Endothelial cell (in vitro differentiated cells): ENCODE measurements at places on chromosomes 1 and 21.
A peak's percentile ranks its signal among the peaks of the same experiment; 100 is the strongest.

- peaks cover 5% of the 10 kb centered on the region for H3K4me1 ChIP-seq
- no peak overlapping the region for H3K27ac ChIP-seq
- no peak for DNase-seq
- no peak overlapping the region for H3K4me3 ChIP-seq
- H3K36me3 ChIP-seq = no peaks in the 10 kb centered on the region
- H3K27me3 ChIP-seq = no peaks in the 10 kb centered on the region
These were observed 5.6 kb upstream of the SLC2A5 start for GRCh38 chr1:9075022-9075421.

GRCh38 chr1:204363335-204364114, 3.8 kb upstream of the PLEKHA6 start:
- H3K4me3 ChIP-seq = peak overlapping the region; percentile 21
- peak; percentile 68 for DNase-seq
- H3K4me1 ChIP-seq = peaks cover 33% of the 10 kb centered on the region
- no peak overlapping the region for H3K27ac ChIP-seq
- peaks cover 3% of the 10 kb centered on the region for H3K36me3 ChIP-seq
- H3K27me3 ChIP-seq = peaks cover 11% of the 10 kb centered on the region

DNA sequence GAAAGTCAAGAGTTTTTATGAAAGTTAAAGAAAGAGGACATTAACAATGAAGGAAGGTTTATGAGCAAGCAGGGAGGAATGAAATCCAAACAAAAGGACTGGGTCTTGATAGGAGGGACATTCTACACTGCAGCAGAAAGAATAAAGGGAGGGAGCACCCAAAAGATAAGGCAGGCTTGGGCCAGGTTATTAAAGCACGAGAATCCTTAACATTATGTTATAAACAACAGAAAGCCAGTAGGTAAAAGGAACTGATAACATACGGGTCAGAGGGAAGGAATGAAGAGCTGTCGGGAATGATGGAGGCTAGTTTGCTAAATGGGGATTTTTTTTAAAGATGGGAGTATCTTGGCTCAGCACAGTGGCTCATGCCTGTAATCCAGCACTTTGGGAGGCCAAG, 19.4 kb downstream of the LPGAT1 start:
- no peak for DNase-seq
- H3K27me3 ChIP-seq = peaks cover 1% of the 10 kb centered on the region
- H3K4me1 ChIP-seq = peaks cover 5% of the 10 kb centered on the region
- H3K4me3 ChIP-seq = no peak overlapping the region

- H3K4me3 ChIP-seq = no peak overlapping the region
- DNase-seq = no peak
- no peaks in the 10 kb centered on the region for H3K36me3 ChIP-seq
- H3K27ac ChIP-seq = no peak overlapping the region
- peaks cover 2% of the 10 kb centered on the region for H3K4me1 ChIP-seq
These were observed 226.6 kb downstream of the TM2D1 start for GRCh38 chr1:61498342-61498741.

GRCh38 chr1:159146980-159147379, 24.4 kb upstream of the CADM3 start:
- no peak overlapping the region for H3K27ac ChIP-seq
- DNase-seq = no peak
- H3K4me1 ChIP-seq = peaks cover 3% of the 10 kb centered on the region

DNA sequence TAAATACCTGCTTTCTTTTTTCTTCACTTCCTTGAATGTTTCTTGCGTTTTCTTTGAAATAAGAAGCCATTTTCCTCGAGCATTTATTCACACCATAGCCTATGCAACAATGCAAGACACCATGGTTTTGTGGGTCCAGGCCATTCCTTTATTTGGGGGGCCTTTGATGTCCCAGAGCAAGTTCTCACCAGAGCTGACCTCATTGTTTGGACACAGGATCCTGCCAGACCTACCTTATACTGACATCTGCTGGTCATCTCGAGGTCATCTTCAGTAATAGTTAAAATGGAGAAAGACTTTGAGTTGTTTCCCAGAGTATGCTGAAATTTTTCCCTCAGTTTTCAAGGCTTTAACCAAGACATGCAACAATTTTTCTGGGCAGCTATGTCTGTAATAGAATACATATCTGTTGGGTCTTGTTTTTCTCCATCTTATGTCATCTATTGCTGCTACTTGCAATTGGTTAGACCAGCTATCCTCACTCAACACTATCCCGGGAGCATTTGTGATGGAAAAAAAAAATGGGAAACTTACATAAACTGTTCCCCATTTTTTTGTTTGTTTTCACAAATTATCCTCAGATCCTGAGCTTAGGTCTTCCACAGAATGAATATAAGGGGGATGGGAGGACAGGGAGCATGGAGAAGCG, 34.0 kb upstream of the BACE2 start:
- peak; percentile 30 for DNase-seq
- H3K27ac ChIP-seq = no peak overlapping the region
- peaks cover 3% of the 10 kb centered on the region for H3K4me1 ChIP-seq
- H3K27me3 ChIP-seq = peaks cover 11% of the 10 kb centered on the region
- H3K4me3 ChIP-seq = no peak overlapping the region
- peaks cover 5% of the 10 kb centered on the region for H3K36me3 ChIP-seq

DNA sequence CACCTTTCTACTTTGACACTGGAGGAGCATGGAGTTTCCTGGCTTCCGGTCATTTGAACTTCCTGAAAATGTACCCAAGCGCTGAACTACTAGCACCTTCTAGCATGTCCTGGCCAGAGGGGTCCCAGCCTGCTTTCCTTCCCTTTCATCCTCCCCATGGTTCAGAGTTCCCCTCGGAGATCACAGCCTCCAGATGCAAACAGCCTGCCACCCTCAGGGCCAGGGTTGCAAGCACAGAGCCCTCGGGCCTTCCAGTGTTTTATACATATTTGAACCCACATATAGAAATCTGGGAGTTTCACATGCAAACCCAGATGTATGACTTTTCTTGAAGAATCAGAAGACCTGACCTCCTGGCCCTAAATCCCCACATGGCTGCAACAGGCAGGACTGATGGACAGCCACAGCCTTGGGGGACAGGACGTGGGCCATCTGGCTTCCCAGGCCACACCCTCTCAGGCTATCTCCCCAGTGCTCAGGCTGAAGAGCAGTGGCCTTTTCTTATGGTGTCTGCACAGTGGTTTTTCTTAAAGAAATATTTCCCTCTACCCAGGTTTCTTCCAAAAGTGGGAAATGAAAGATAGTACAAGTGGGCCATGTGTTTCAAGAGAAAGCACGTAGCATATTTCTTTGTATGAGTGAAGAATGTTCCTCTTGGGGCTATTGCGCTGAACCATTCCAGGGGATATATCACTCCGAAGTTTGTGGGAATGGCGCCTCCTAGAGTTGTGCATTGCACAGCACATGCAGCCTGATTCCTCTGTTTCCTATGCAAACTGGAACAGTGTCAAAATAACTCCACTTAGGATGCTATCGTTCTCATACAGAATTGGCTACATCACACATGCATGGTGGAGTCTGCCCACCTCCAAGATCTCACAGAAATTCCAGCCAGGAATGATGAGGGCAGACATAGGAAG, 232.0 kb upstream of the VAMP3 start:
- DNase-seq = no peak
- no peak overlapping the region for H3K4me3 ChIP-seq
- no peak overlapping the region for H3K27ac ChIP-seq
- H3K27me3 ChIP-seq = peaks cover 8% of the 10 kb centered on the region

DNA sequence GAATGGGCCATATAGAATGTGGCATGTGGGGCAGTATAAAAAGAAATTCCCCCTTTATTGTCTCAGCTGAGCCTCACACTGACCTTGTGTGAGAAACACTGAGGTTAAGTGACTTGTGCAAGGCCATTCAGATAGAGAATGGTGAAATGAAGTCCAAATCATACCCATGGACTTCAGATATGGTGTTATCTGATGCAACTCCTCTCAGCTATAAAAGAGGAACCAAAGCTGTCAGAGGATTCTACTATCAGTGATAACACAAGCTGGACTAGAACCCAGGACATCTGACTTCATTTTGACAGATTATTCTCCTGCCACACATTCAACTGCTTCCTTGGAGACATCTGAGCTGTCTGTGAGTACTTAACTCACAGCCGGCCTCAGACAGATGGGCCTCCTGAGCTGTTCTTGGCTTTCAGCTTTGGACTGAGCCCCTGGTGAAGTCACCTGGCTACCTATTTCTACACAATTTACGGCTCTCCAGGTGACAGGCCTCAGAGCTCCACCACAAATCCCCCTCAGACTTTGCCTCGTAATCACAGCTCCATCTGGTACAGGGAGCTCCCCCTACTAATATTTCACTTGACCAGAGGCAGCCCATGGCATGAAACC, 104.6 kb downstream of the PLXNA2 start:
- no peak for DNase-seq
- no peak overlapping the region for H3K27ac ChIP-seq
- no peak overlapping the region for H3K4me3 ChIP-seq
- H3K27me3 ChIP-seq = peaks cover under 1% of the 10 kb centered on the region
- H3K4me1 ChIP-seq = peaks cover 4% of the 10 kb centered on the region

DNA sequence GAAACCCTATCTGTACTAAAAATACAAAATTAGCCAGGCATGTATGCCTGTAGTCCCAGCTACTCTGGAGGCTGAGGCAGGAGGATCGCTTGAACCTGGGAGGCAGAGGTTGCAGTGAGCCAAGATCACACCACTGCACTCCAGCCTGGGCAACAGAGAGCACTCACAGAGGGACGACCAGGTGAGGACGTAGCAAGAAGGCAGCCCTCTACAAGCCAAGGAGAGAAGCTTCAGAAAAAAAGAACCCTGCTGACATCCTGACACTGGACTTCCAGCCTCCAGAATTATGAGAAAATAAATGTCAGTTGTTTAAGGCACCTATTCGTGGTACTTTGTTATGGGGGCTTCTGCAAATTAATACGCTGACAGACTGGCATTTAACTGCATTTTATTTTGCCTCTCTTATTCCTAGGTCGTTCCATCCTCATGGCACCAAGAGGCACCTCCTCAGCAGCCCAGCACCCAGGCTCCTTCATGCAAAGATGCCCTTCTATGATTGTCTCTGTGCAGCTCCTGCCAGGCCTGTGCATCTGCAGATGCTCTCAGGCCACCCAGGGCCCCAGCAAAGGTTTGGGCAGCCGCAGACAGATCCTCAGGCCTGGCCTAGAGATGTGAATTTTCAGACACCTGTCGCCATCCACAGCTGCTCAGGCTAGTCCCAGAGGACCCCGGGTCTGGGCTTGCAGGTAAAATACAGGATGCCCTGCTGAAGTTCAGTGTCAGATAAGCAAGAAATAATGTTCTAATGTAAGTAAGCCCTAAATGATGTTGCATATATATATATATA, 86.0 kb upstream of the COX20 start:
- H3K36me3 ChIP-seq = no peaks in the 10 kb centered on the region
- H3K4me1 ChIP-seq = no peaks in the 10 kb centered on the region
- no peak overlapping the region for H3K27ac ChIP-seq
- peaks cover 3% of the 10 kb centered on the region for H3K27me3 ChIP-seq

DNA sequence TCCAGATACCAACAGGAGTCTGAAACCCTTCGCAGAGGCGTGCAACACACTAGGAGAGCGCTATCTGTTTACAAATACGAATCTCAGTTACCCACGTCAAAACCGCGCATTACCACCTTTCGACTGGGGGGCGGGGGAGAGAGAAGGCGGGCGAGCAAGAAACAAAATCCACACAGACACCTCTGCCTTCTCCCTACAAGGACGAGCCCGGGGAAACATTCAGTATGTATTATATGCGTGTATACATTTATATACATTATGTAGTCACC, 722 bp downstream of the TUT4 start:
- no peak overlapping the region for H3K4me3 ChIP-seq
- peaks cover 25% of the 10 kb centered on the region for H3K4me1 ChIP-seq
- no peaks in the 10 kb centered on the region for H3K36me3 ChIP-seq
- H3K27ac ChIP-seq = no peak overlapping the region
- H3K27me3 ChIP-seq = peaks cover 2% of the 10 kb centered on the region

DNA sequence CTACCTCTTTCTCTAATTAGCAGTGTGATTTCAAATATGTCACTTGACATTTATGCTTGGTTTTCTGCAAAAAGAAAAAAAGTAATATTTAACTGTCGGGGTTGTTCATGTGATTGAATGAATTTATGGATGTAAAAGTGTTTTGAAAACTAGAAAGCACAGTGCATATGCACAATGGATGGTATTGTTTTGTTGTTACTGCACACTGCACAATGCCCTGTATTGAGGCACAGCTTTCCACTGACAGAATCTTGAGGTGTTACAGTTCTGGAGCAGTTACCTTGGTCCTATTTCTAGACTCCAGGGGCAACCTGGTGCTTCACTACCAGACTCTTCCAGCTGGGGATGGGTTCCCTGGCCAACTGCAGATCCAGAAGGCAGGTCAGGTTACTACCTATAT, 116.8 kb upstream of the L1TD1 start:
- H3K27ac ChIP-seq = no peak overlapping the region
- no peak overlapping the region for H3K4me3 ChIP-seq
- H3K27me3 ChIP-seq = peaks cover 1% of the 10 kb centered on the region
- H3K36me3 ChIP-seq = no peaks in the 10 kb centered on the region

- DNase-seq = no peak
- H3K4me1 ChIP-seq = peaks cover 48% of the 10 kb centered on the region
- peak overlapping the region; percentile 65 for H3K27ac ChIP-seq
- peaks cover 7% of the 10 kb centered on the region for H3K27me3 ChIP-seq
- H3K36me3 ChIP-seq = no peaks in the 10 kb centered on the region
- peak overlapping the region; percentile 84 for H3K4me3 ChIP-seq
These were observed 22.6 kb downstream of the BTG2 start for GRCh38 chr1:203327684-203328457.

GRCh38 chr1:50705041-50705440, 255.0 kb downstream of the FAF1 start:
- H3K4me1 ChIP-seq = no peaks in the 10 kb centered on the region

- H3K36me3 ChIP-seq = peaks cover 21% of the 10 kb centered on the region
- H3K27ac ChIP-seq = no peak overlapping the region
- no peak for DNase-seq
- no peak overlapping the region for H3K4me3 ChIP-seq
- H3K27me3 ChIP-seq = peaks cover 5% of the 10 kb centered on the region
These were observed 15.0 kb upstream of the GPR25 start for GRCh38 chr1:200857804-200858203.

GRCh38 chr1:63073309-63074306, 248.8 kb upstream of the FOXD3 start:
- peak; percentile 36 for DNase-seq
- H3K4me3 ChIP-seq = peak overlapping the region; percentile 78
- H3K27ac ChIP-seq = no peak overlapping the region
- no peaks in the 10 kb centered on the region for H3K36me3 ChIP-seq
